ENCODE measurements at places on chromosomes 6 and 20.

- no peak for DNase-seq
These were observed 398.8 kb downstream of the HACE1 start for GRCh38 chr6:104460738-104461483.

GRCh38 chr6:42428326-42429041 is 23.2 kb downstream of the TRERF1 start:
- no peak for DNase-seq

- DNase-seq: no peak
These were observed 1.4 kb downstream of the NFYA start for GRCh38 chr6:41073968-41074691.

GRCh38 chr20:10654630-10655029 is 19.2 kb downstream of the JAG1 start:
- peak; percentile 59 for DNase-seq

- DNase-seq: peak; percentile 76
These were observed at the start of gene CD24 for GRCh38 chr6:106974336-106974998. Gene CD24, minus strand, starts transcription at chr6:106974729. Its CDS starts 83 bp downstream, at chr6:106974646.

GRCh38 chr6:137641474-137642077 is 147.4 kb upstream of the OLIG3 start:
- peak; percentile 63 for DNase-seq

DNA sequence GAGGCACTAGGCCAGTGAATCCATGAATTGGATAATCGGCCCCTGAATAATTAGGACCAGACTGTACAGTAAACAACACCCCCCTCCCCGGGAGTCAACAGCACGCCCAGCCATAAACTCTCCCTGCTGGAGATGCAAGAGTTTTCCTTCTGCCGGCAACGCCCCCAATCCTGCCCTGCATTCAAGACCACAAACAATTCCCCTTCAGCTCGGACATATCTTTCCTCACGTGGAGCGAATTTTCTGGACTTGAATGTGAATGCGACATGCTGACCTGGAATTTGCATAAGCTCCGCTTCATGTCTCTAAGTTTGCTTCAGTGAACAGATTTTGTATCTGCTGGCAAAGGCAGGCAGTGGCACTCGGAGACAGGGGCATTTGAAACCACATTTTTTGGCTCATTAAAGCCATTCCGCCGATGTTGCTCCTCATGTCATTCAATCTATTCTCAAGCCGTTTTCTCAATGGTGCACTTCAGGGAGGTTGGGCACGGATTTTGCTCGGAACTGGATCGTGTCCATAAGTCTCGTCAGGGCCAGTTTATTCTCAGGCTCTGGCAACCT is 38.0 kb upstream of the GMPR start:
- DNase-seq: no peak

- DNase-seq: no peak
These were observed 36.9 kb downstream of the RIN2 start for GRCh38 chr20:19794941-19795340.

- no peak for DNase-seq
These were observed 116.6 kb downstream of the JARID2 start for GRCh38 chr6:15362274-15363160.

GRCh38 chr6:169099411-169100202 is 154.0 kb downstream of the THBS2 start:
- DNase-seq: peak; percentile 33

- no peak for DNase-seq
These were observed 27.1 kb upstream of the TASP1 start for GRCh38 chr20:13665709-13666395.

- DNase-seq: no peak
These were observed 171.6 kb downstream of the MTHFD1L start for GRCh38 chr6:151036869-151037680.

GRCh38 chr6:27501187-27501586 is 28.3 kb upstream of the ZNF184 start:
- DNase-seq: no peak

DNA sequence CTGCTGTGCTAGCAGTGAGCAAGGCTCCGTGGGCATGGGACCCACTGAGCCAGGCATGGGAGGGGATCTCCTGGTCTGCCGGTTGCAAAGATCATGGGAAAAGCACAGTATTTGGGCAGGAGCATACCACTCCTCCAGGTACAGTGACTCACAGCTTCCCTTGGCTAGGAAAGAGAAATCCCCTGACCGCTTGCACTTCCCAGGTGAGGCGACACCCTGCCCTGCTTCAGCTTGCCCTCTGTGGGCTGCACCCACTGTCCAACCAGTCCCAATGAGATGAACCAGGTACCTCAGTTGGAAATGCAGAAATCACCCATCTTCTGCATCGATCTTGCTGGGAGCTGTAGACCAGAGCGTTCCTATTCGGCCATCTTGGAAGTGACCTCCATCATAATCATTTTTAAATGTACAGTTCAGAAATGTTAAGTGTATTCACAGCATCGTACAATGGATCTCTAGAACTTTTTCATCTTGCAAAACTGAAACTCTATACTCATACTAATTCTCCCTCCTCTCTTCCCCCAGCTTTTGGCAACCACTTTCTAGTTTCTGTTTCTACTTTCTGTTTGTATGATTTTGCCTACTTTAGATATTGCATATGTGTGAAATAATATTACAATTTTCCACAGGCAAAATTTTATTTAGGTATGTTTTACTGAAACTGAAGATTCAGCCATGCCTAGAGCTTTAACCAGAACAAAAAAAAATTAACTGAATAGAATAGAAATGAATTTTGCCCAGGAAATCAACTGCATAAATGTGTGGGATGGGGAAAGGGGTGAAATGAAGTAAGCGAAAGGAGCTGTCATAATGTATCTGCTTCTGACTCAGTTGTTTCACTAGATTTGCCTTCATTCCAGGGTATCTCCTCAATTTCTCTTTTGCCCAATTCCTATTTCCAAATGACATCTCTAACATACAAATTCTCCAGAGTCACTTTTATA is 100.0 kb downstream of the RWDD2A start:
- DNase-seq: no peak

DNA sequence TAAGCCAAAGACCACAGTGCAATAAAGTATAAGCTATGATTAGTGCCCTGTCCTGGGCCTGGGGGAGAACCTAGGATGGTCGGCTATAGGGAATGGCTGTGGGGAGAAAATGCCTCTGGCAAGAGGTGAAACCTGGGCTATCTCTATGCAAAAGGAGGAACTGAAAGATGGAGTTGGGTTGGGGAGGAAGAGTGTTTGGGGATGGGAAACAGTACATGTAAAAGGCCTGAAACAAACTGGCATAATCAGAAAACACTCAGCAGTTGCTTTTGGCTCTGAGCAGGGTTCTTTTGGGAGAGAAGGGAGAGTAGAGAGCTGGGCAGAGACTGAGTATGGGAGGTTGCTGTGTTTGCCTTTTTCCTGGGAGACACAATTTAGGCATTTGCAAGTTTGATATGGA is 31.9 kb upstream of the FUCA2 start:
- DNase-seq: no peak

DNA sequence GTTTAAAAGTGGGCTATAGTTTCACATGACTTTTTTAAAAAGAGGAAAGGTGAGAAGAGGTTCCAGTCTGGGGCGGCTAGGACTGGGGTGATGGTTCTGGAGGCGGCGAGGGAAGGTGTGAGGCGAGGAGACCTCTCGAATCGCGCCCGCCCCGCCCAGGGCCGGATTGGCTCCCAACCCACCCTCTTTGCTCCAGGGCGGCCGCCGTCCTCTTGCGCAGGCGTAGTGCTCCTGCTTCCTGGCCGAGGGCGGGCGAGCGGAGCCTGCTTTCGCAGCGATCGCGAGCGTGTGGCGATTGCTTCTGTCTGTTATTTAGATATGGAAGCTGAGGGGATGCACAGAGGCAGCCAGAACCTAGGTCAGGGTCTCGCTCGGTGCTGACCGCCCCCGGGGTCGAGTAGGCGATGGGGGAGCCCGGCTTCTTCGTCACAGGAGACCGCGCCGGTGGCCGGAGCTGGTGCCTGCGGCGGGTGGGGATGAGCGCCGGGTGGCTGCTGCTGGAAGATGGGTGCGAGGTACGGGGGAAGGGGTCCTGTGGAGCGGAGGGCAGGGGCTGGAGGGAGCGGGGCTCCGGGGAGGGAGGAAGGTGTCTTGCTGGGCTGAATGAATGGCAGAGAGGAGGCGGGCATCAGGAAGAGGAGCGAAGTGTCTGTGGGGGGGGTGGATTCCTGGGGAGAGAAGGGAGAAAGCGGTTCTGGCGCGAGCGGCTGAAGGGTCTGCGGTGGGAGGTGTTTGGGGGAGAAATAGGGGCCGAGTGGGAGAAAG is at the start of gene RNF8:
Gene RNF8, plus strand, starts transcription at position 223 of the 765 bp plus-strand sequence. Its CDS starts 182 bp downstream, at position 405.
- peak; percentile 96 for DNase-seq

DNA sequence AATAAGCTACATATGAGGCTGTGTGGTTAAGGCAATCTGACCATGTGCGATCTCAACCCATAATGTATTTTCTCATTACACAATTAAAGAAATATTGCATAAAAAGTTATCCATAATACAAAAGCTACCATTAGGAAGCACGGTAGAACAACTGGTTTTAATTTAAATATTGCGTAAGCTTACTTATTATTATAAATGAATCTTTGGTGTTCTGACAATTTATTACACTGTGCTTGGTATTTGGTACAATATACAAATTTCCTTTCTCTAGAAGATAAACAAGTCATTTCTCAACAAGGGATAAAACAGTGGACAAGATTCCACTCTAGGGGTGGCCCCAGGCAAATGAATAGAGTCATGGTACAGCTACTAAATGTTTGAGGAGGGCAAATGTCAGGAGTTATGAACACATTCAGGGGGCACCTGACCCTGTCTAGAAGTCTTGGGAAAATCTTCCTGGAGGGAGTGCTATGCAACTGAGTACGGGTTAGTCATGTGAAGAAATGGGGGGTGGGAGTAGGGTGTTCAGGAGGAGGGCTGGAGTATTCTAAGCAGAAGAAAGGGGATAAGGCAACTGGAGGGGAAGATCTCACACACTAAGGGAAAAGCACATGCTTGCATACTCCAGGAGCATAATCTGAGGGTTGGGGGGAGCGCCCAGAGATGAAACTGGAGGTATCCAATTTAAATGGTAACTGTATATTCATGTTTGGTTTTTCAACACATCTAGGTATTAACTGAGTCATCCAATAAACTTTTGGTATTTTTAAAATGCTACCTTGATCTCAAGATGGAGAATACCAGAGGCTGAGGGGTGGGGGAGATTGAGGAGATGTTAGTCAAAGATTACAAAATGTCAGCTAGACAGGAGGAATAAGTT is 296.9 kb upstream of the SGK1 start:
- DNase-seq: no peak

DNA sequence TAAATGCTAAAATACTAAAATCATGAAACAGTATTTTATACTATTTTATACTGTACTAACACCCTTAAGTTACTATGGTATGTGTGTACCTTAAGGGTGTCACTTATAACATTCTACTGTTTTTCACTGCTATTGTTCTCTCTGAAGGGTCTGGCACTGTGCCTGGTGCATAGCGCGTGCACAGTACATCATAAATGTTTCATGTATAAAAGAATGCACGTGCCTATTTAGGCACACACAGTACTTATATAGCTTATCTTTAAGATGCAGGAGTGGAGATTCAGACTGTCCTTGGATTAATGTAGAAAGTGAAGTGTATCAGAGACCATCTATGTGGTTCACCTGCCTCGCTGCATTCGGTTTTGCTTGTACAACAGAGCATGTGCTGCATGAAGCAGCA is 64.0 kb upstream of the SGK1 start:
- DNase-seq: no peak

GRCh38 chr20:49203746-49204145 is 15.5 kb upstream of the DDX27 start:
- no peak for DNase-seq
